NCI-H345 (cell line): ENCODE measurements at places on chromosomes 1 and 21.

GRCh38 chr21:36064085-36064460, 3.7 kb upstream of the SETD4 start:
- DNase-seq: no peak

DNA sequence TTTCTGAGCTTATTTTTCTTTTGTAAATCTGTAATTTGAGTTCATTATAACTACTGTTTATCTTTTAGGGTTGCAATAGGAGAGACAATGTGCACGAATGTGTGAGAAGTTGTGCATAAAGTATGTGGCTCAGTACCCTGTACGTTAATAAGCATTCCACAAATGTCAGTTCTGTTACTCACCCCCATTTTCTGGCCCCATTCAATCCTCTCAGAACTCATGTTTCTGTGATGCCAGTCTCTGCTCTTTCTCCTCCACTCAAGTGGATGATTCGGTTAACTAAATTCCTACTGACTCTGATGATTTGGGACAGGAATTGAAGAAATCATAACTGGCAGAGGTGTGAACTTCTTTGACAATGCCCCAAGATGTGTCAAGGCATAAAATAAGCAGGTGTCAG, 10.2 kb upstream of the DMRTB1 start:
- no peak for DNase-seq

DNA sequence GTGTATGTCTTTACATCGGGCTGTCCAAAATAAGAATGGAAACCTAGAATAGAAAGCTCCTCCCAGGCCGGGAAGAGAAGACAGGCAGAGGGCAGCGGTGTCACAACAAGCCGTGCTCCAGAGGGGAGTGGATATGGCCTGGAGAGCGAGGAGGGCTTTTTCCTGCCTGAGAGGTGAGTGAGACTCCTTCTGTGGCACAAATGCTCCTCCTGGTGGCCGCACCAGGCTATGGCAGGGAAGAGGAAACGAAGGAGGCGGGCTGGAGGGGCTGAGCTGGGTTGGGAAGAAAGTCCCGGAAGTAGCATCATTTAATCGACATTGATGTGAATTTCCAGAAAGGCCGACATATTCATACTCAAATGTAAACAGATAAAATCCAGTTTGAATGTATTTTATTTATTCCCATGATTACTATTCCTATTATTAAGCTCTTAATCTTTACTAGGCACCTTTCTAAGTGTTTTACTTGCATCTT, 54.7 kb downstream of the MEF2D start:
- DNase-seq: peak; percentile 99

GRCh38 chr21:41407541-41408460, 18.2 kb upstream of the MX1 start:
- DNase-seq: no peak

- DNase-seq: no peak
Measured at GRCh38 chr1:208335371-208336136, 91.4 kb upstream of the PLXNA2 start.

DNA sequence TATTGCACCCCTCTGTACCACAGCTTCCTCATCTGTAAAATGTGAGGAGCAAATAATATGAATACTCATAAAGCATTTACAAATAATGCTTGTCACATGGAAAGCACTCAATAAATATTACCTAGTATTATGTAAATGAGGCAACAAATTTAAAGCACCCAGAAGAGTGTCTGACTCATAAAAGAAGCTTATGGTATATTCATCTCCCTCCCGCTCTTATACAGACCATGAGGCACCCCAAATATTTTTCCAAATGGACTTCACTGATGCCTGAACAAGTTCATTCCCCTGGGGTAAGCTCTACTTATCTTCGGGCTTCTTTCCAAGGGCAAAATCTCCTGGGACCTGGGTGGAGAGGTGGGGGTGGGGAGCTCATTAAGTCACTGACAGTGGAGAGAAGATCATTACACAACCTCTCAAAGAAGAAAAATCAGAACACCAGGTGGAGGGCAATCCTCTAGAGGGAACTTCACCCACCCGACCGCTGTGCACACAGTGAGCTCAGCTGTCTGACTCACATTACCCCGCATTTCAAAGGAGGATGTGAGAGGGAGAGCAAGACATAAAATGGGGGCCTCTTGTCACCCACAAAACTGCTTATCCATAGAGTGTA, 166.2 kb downstream of the ASTN1 start:
- DNase-seq: peak; percentile 78

DNA sequence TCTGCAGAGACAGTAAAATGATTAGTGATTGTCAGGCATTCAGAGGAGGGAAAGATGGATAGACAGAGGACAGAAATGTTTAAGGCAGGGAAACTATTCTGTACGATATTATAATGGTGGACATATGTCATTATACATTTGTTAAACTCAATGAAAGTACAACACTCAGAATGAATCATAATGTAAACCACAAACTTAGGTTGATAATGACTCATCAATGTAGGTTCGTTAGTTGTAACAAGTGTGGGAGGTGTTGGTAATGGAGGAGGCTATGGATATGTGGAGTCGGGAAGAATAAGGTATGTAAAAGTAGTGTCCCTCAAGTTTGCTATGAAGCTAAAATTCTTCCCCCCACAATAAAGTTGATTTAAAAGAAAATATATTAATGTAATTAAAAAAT, 455.0 kb downstream of the BRINP3 start:
- DNase-seq: no peak

- no peak for DNase-seq
Measured at GRCh38 chr21:29022166-29022565, 2.3 kb upstream of the USP16 start.

- no peak for DNase-seq
Measured at GRCh38 chr1:17579951-17580939, 40.7 kb downstream of the ARHGEF10L start.

DNA sequence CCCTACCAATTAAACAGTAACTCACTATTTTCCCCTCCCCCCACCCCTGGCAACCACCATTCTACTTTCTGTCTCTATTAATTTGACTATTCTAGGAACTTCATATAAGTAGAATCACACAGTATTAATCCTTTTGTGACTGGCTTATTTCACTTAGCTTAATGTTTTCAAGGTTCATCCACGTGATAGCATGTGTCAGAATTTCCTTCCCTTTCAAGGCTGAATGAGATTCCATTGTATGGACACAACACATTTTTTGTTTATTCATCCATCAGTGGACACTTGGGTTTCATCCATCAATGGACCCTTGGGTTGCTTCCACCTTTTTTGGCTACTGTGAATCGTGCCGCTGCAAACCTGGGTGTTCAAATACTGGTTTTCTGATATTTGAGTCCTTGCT, 41.7 kb downstream of the EIF2D start:
- DNase-seq: no peak

DNA sequence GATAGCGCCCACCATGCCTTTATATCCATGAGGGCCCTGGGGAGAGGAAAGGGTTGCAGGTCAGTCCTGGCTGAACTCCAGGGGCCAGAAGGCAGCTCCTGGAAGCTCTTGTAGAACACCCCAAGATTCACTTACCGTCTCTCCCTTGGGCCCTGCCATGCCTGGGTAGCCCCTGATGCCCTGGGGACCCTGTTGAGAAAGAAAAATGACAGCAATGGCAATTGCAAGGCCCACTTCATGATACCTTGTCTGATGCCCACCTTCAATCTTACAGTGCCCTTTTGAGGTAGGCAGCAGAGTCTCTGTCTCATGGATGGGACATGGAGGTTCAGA, 7.0 kb downstream of the COL9A2 start:
- no peak for DNase-seq

DNA sequence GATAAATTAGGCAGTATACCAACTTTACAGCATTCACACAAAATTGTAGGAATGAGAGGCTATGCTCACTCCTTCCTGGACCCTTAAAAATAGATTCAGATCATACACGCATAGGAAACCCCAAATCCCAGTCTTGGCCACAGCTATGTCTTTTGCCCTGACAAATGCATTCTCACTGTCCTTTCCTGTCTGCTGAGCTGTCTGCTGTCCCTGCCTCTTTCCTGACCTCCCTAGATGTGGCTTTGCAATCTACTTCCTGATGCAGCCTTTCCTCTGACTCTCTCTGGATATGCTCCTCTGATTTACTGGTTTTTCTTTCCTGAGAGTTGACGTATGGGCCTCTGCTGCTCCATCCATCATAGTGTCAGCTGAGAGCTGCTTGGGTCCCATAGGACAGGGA, 59.8 kb upstream of the SLC35F3 start:
- DNase-seq: no peak

DNA sequence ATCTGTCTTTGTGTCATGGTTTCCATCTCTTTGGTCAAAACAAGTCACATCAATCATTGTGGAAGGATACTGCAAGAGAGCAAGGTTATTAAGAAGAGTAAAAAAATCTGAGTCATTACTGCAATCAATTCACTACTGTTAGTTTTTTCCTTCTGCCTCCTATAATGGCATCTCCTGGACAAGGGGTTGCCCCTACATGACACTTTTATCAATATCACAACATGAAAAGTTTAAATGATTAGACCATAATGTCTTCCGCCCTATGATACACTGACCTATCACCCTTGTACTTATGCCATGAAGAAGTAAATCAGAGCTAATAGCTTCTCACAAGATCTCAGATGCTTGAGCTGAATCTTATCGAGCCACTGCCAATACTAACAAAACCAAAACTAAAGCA, 223.9 kb downstream of the KCNK2 start:
- DNase-seq: no peak

DNA sequence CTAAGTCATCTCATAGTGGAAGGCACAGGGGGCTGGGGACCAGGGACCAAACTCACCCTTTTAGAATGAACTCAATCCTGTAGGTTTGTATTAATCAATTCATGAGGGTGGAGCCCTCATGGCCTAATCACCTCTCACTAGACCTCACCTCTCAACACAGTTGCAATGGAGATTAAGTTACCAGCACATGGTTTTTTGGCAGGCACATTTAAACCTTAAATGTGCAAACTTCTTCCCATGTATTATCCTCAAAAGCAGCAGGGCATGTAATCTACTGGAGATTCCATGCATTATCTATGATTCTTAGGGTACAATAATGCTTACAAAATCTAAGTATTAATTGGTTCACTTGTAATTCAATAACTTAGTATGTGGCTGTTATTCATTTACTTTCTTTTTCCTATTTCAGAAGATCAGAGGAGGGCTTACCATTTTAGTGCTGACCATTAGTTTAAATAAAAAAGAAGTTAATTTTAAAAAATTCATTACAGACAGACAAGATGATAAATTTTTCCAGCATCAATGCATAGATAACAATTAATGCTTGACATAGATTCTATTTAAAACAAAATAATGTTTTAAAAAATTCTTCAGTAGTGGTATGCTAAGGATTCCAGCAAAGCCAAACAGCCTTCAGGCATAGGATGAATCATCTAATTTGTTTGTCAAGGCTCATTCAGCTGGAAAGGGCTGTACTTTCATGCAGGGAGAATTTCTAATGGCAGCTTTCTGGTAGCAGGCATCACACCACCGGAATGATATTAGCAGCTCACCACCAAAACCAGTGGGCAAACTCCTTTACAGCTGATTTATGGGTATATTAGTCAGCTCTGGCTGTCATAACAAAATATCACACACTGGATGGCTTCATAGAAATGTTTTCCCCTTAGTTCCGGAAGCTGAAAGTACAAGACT, 124.6 kb upstream of the ZNF648 start:
- peak; percentile 15 for DNase-seq

- DNase-seq: no peak
Measured at GRCh38 chr1:14255711-14256110, 342.8 kb upstream of the KAZN start.

- no peak for DNase-seq
Measured at GRCh38 chr1:28510273-28510969, 4.6 kb downstream of the RCC1 start.

- DNase-seq: peak; percentile 54
Measured at GRCh38 chr1:226100436-226101391, 38.2 kb downstream of the H3-3A start.

DNA sequence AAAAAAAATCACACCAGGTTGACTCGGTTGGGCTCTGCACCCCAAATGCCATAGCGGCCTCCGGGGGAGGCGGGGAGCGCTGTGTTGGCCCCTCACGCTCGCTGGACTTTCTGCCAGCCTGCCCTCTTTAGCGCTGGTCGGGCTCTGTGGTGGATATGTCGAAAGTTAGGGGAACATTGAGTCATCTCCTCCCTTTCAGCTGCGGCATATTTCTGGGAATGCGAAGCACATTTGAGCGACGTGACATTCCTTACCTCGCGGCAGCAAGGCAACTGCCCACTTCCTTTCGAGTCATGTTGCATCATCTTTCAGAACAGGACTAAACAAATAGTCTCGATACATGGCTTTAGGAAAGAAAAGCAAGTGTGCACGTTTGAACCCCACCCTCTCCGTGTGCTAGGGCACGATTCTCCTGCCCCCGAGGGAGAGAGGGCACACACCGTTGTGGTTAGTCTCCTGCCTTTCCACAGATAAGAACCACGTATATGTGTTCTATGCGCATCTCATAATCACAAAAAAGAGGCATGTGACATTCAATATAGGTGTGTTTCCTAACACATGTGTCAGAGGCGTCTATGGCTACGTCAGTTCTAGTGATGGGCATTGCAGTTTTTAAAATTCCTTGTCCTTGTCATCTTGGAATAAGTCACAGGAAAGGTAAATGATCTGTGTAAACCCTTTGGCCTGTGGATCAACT, 105.9 kb upstream of the SLC45A1 start:
- DNase-seq: no peak

DNA sequence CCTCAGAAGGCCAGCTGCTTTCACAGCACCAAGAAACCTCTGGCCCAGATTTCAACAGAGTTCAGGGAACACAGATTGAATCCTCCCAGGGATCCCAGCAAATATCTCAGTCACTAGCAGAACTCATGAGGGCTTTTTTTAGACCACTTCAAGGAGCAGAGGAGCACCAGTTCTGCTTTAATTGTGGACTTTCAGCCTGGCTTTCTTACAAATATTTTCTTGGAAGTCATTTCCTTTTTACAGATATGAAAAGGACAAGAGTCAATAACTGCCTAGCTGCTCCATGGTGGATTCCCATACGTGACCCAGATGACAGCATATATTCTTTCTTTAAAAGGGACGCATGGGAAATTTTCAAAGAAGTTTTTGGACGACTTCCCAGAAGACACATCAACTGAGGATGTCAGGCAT, 6.4 kb upstream of the LRRC8B start:
- no peak for DNase-seq

DNA sequence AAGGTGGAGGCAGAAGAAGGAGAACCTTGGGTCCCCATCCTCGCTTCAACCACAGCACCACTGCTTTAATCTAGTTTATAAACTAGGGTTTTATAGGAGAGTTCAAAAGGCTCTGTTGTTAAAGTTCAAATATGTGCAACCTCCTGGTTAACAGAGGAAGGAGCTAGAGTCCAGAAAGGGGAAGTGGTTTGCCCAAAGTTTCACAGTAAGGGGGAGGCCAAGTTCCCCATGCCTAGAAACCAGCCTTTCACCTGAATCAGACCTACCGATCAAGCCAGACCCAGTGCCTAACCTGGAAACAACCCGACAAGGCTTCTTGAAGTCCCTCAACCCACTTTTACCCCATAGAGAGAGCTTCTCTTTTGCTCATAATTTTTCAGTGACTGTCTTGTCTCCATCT, 106.5 kb downstream of the PLPP3 start:
- no peak for DNase-seq

- no peak for DNase-seq
Measured at GRCh38 chr1:167312871-167313270, 92.2 kb downstream of the POU2F1 start.
